ENCODE measurements at places on chromosomes 5 and 9. TPM values are rescaled to one million over a fixed set of nuclear protein-coding genes. Genes with fewer than 3 reads are reported as not detected.

CCDC69 gene
- polyA plus RNA-seq, result 5.5 TPM

TRIP13 gene
- polyA plus RNA-seq, result 13.1 TPM

DNA sequence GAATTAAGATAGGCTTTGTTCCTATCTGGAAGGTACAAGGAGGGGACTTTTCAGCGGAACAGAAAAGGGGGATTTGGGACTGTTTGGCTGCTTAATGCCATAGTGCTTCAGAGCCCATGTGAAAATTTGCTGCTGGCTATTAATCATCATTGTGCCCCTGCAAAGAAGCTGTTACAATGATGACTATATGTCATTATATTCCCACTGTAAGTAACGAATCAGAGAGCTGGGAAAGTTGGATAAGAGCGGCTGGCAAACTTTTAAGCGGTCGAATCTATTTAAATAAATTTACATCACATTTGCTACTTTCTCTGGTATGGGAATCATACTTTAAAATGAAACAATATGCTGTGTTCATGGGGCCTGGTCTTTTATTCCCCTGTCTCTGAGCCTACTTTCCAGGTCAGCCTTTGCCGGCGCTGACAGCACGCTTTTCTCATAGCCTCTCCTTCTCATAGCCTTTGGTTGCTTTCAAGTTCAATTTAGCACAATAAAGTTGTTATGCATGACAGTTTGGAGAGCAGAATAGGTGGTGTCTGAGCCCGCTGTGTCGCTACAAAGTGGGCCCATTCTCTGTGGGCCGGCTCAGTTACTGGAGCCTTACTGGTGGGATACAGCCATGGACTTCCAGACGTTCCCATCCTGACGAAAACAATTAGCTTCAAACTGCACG is 271.2 kb upstream of the TMEM161B start:
- no peak for DNase-seq

DNA sequence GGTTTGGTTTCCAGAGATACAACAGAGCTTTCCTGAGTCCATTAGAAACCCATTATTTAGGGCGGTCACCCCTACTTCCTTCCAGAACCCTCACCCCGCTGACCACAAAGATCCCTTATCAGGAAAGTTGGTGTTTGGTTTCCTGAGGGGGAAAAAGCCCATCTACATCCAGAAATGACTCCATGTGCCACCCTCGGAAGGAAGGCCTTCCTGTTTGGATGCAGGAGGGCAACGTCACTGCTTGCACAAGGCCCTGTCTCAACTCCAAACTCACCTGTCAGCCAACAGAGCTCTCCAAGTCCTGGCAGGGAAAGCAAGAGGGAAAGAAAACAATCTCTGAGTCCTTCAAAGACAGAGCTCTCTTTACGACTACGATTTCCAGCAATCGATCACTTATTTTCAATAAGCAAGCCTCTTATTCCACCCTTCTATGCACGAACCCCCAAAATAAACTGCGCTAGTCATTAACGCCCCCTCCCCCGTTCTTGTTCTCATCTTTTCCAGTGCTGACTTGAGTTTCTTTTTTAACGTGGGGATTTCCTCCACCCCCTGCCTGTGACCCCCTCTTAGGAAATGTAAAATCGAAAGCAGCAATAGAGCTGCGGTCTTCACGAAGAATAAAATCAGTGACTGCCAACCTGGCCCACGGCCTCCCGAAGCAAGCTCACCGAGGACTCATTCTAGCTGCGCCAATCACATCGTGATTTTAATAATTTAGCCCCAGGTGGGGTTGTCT is 35.7 kb upstream of the NTNG2 start:
- DNase-seq, result no peak

DNA sequence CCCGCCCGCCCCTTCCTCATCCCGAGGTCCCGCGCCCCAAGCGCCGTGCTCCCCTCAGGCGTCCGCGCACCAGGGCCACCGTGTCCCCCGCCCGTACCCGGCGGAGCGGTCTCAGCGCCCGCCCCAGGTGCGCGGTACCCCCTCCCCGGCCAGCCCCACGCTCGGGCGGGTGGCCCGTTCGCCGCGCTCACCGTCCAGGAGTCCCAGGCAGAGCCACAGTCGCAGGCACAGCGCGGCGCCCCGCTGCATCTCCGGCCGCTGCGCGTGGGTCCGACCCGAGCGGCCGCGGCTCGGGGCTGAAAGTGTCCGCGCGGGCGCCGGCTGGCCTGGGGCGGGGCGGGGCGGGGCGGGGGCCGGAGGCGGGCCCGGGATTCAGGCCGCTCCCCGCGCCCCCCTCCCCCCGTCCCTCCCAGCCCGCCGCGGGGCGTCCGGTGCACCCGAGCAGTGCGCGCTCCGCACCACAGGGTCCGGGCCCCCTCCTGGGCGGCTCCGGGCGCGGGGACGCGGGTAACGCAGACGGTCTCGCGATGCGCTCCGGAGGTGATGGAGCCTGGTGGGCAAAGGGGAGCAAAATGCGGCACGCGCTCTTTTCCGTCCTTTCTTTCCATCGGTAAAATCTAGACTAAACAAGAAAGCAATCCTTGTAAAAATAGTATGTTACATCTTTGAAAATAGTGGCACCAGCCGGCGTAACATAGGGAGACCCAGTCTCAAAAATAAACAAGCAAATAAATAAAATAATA is at the start of gene FLT4:
TSS of gene FLT4 (minus strand) at position 304 of the 743 bp plus-strand sequence. CDS start at position 249, 55 bp downstream.
- no peak for DNase-seq

GRCh38 chr5:15441433-15442192 is 58.4 kb upstream of the FBXL7 start:
- DNase-seq, result no peak

MARCOL gene
- polyA plus RNA-seq, result not detected

DNA sequence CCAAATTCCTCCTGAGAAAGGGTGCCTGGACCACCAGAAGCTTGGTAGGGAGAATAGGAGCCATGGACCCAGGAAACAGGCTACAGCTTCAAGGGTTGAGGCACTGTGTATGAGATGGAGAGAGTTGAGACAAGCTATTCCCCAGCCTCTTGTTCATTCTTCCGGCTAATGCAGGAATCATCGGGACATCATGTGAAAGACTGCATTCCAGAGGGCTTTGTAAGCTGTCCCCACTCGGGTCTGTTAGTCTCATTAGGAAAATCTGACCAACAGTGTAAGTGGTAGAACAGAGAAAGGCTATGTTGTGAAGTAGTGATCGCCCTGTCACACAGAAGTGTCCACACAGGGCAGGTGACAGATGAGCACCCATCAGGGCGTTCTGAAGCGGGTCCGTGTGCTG is 81.4 kb downstream of the GABBR2 start:
- no peak for DNase-seq

DNA sequence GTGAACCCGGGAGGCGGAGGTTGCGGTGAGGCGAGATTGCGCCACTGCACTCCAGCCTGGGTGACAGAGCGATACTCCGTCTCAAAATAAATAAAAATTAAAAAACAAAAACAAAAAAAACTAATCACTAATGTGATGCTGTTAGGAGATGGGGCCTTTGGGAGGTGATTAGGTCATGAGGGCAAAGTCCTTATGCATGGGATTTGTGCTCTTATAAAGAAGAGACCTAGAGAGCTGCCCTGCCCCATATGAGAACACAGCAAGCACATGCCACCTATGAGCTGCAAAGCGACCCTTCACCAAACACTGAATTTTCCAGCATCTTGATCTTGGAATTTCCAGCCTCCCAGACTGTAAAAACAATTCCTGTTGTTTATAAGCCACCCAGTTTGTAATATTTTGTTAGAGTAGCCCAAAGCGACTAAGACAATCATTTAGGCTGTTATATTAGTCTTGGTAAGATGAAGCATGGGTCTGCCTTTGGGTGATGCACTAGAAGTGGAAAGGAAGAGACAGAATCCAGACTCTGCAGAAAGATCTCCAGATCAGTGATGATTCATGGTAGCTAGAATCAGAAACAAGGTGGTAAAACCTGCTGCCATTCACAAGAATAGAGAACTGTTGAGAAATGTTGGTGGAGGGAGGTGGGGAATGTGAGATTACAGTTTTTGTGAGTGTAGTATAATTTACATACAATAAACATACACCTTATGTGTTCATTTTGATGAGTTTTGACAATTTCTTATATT is 26.2 kb downstream of the GPR21 start:
- no peak for DNase-seq

ARL15 gene
- polyA plus RNA-seq, result 27.0 TPM

- peak; percentile 41 for DNase-seq
Measured at GRCh38 chr5:75681125-75681830, 36.0 kb downstream of the POC5 start.

DNA sequence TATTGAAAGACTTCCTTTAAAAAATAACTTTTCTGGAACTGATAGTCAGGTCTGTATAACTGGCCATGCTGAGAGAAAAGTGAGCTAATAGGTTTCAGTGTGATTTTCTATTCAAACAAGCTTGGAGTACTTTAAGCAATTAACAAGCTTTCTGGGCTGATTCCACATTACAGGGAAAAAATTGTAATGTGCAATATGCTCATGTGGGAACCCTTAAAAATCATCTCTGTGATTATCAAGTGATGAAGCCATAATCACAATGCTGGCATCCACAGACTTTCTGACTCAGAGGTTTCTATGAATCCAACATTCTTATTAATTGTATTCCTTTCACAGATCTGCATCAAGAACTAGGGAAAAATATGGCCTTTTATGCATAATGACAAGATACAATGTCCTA is 212.2 kb upstream of the ACO1 start:
- DNase-seq, result no peak

GRCh38 chr5:88666761-88667495 is 216.1 kb downstream of the MEF2C start:
- no peak for DNase-seq

FCN2 gene
- 0.50 TPM for polyA plus RNA-seq

- no peak for DNase-seq
Measured at GRCh38 chr5:151967865-151968264, 43.2 kb upstream of the GLRA1 start.

DNA sequence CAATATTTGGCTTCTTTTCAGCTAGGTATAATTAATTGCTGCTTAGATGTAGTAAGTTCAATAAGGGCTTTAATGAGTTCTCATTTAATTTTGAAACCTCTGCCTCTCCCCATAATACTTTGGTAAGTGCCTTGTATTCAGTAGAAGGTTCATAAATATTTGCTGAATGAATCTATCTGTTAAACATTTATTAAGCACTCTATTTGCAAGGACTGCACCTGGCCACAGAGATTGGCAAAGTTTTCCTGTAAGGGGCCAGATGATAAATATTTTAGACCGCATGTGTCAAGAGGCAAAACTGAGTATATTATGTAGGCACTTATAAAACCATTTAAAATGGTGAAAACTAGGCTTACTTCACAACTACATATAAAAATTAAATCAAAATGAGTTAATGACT is 19.0 kb upstream of the GNA14 start:
- DNase-seq, result no peak

PTTG1 gene
- 80.3 TPM for polyA plus RNA-seq

PCDHGB4 gene
- polyA plus RNA-seq, result 4.9 TPM

GRCh38 chr9:36127652-36128244 is 8.8 kb upstream of the GLIPR2 start:
- DNase-seq, result no peak

GRCh38 chr5:61622156-61622555 is 290.1 kb downstream of the ZSWIM6 start:
- DNase-seq, result no peak

GRCh38 chr5:117652958-117653280 is 1078.3 kb upstream of the SEMA6A start:
- DNase-seq, result no peak

MEIKIN gene
- polyA plus RNA-seq, result not detected

GRCh38 chr5:170520372-170520771 is 16.6 kb downstream of the KCNIP1 start:
- DNase-seq, result no peak

DNA sequence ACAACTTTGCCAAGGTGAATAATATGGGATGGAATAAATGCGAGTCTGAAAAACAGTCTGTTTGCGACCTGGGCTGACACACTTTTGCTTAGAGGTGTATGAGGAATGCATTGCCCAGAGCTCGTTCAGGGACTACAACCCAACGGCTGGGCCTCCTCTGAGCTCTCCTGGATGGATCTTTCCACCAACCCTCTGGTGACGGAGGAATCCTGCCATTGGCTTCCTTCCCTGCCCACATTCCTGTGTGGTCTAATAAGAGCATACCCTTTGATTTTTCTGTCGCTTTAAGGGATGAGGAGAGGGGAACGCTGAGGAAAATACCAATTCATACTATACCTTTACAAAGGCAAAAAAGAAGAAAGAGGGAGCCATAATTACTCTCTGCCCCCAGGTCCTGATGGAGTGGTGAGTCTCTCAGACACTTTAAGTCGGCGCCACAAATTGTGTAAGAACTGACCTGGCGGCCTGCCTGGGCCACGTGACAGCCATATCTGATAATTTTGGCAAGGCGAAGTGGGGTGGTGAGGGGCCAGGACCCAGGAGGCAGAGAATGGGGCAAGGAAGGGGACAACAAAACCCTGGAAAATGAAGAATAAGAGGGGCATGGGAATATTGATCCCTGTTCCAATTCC is 265.2 kb upstream of the MSX2 start:
- no peak for DNase-seq

GRCh38 chr5:77843570-77844372 is 67.6 kb upstream of the TBCA start:
- no peak for DNase-seq

DNA sequence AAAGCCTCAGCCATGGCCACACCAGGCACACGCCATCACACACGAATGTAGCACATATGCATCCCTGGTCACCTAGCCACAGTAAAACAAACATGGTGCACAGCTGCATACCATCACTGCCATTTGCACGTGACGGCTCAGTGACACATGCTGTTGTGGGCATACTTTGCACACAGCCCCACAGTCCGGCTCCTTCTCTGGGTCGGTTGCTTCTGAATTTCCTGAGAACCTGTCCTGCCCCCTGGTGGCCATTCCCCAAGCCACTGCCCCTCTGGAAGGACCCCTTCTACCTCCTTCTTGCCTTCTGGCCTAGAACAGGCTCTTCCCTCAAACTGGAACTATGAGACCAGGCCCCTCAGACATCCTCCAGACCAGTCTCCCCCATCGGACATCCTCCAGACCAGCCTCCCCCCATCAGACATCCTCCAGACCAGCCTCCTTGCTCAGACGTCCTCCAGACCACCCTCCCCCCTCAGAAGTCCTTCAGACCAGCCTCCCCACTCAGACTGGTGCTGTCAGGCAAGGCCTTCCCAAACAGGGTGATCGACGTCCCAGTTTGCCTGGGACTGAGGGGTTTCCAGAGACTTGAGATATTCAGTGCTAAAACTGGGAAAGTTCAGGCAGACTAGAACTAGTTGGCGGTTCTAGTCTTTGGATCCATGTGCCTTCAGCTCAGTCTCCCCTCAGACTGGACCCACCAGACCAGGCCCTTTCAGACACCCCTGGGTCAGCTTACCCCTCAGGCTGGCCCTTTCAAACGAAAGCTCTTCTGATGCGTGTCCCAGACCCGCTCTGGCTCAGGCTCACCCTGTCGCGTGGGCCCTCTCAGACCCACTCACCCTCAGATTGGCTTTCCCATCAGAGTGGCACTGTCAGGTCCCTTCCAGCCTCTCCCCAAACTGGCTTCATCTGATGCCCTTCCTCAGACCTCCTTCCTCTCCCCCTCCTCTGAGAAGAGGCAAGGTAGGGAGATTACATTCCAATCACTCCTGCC is 24.3 kb upstream of the ENHO start:
- no peak for DNase-seq

- DNase-seq, result peak; percentile 29
Measured at GRCh38 chr5:74865256-74865803, 857 bp downstream of the FAM169A start.
